Lung microvascular endothelial cell (primary cell): ENCODE measurements at places on chromosomes 2 and 18. TPM values are rescaled to one million over a fixed set of nuclear protein-coding genes. Genes with fewer than 3 reads are reported as not detected.
A peak's percentile ranks its signal among the peaks of the same experiment; 100 is the strongest.

Gene TFPI
- total RNA-seq = 814 and 1,922 TPM in 2 replicates

Gene C2orf74
- total RNA-seq = 8.1 and 12.3 TPM in 2 replicates

Gene MROH2A
- total RNA-seq = not detected in 2 replicates

Gene UGT1A9
- total RNA-seq = not detected in 2 replicates

Gene MOGAT1
- total RNA-seq = not detected in 2 replicates

Gene HOXD12
- total RNA-seq = not detected in 2 replicates

Gene GPR17
- not detected in 2 replicates for total RNA-seq

Gene PRKAG3
- not detected in 2 replicates for total RNA-seq

Gene GMPPA
- total RNA-seq = 21.1 and 22.2 TPM in 2 replicates

Gene CCDC68
- 0.65 and 0.99 TPM in 2 replicates for total RNA-seq

Gene FKBP1B
- 8.7 and 12.6 TPM in 2 replicates for total RNA-seq

Gene FAM124B
- 13.3 and 64.9 TPM in 2 replicates for total RNA-seq

GRCh38 chr2:149125031-149125725 is 86.7 kb downstream of the LYPD6B start:
- DNase-seq = no peak

DNA sequence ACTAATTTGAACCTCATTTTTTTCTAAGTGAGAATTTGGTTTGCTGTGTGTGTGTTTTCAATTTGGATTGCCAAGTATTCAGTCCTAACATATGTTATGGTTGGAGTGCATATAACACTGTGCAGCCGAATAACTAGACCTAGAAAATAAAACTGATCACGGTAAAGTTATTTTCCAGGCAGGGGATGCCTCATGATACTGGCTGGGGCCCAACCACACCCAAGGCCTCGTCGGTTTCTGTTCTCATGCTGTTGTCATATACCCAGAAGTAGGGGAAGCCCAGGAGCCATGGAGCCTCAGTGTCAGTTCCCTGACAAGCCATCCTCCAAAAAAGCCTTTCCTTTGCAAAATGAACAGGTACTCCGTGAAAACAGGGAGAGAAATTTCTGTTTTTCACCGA is 160.2 kb downstream of the GBX2 start:
- no peak for DNase-seq

DNA sequence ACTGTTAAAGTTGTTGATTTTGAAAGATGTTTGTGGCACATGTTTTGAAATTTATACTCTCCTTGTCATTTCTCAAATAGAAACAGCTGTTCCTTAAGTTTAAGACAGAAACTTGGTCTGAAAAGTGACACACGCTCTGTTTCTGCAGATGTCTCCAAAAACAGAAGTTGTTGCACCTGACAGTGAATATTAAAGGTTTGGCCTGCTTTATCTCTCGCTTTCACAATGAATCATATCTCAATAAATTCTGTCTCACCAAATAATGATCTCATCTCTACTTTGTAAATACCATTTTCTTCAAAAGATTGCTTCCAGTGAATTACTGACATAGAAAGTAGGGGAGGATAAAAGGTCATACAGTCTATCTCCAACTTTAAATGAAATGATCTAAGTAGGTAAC is 294.9 kb upstream of the SYT4 start:
- no peak for DNase-seq

- DNase-seq = no peak
Measured at GRCh38 chr18:37665346-37665745, 99.7 kb upstream of the CELF4 start.

DNA sequence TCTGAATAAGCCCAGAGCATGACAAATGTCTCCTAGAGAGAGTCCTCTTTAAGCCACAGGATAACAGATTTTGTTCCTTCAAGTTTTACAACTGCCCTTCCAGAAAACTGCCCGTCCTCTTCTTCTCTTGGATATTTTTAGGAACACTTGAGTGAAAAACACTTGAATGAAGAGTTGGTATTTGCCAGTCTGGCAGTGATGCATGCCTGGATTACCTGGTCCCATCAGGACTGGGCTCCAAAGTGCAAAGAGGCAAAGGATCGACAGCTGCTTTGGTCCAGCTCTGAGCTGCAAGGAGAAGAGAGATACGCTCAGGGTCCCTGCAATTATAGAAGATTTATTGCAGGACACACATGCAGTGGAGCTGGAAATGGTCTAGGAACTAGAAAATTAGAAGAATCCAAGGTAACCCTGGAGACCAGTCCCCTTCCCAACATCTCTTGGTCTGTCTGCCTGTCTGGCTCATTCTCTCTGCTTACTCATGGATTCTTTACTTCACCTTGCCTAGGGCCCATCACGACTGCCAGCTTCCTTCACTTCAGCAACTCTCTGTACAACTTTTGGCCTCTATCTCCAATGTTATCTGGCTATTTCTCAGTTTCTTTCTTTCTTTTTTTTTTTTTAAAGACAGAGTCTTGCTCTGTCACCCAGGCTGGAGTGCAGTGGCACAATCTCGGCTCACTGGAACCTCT is 112.1 kb upstream of the SIX2 start:
- DNase-seq = no peak

- DNase-seq = no peak
Measured at GRCh38 chr2:216001216-216002100, 11.9 kb downstream of the MREG start.

DNA sequence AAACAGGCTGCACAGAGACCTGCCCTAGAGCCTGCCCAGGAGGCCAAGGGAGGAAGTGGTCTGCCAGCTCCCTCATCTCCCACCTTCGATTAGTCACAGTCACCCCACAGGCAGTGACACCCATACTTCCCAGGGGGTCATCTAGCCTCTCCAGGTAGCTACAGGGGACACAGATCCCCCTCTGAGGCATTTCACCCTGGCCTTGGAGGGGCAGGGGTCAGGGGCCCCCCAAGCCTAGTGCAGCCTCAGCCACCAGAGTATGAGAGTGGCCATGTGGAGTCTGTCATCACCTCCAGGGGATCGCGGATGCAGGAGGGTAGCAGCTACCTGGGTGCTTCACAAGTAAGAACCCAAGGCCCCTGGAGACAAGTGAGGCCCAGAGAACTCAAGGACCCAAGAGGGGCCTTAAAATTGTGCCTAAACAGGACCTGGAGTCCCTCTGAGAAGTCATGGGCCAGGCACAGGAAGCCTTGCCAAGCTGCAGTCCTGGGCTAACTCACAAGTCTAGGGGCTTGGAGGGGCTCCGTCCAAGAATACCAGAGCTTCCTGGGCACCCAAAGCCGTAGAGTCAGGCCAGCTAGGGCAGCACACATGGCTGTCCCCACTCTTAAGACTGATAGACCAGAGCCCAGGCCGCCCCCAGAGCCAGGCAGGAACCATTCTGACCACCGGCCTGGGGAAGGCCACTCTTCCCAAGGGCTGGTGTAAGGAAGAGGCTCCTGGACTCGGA is 354.3 kb upstream of the ID2 start:
- DNase-seq = no peak

DNA sequence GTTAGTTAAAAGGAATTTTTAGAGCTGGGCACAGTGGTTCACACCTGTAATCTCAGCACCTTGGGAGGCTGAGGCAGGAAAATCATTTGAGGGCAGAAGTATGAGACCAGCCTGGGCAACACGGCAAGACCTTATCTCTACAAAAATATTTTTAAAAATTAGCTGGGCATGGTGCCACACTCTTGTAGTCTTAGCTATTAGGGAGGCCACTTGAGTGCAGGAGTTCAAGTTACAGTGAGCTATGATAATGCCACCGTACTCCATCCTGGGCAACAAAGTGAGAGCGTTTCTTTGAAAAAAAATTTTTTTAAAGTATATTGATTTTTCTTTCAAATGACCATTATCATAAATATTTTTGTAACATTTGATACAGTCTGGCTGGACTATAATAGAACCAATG is 93.6 kb upstream of the FAM117B start:
- DNase-seq = no peak

GRCh38 chr2:132439703-132440398 is 23.2 kb downstream of the GPR39 start:
- DNase-seq = peak; percentile 32

DNA sequence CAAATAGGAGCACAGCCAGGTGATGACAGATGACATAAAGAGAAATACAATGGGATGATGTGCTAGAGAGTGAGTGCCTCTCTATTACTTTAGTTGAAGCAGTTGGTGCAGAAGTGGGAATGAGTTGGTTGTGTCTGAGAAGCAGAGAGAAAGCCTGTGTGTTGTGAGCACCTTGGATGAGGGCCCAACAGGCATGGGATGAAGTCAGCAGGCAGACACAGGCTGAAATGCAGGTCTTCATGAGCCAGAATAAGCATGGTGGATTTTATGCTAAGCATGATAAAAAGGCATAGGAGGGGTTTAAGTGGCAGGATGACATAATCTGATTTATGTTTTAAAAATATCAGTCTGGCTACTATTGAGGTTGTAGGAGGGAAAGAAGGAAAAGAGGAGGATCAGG is 71.5 kb downstream of the KLHL14 start:
- no peak for DNase-seq

- DNase-seq = no peak
Measured at GRCh38 chr2:99949963-99950362, 192.4 kb downstream of the AFF3 start.

DNA sequence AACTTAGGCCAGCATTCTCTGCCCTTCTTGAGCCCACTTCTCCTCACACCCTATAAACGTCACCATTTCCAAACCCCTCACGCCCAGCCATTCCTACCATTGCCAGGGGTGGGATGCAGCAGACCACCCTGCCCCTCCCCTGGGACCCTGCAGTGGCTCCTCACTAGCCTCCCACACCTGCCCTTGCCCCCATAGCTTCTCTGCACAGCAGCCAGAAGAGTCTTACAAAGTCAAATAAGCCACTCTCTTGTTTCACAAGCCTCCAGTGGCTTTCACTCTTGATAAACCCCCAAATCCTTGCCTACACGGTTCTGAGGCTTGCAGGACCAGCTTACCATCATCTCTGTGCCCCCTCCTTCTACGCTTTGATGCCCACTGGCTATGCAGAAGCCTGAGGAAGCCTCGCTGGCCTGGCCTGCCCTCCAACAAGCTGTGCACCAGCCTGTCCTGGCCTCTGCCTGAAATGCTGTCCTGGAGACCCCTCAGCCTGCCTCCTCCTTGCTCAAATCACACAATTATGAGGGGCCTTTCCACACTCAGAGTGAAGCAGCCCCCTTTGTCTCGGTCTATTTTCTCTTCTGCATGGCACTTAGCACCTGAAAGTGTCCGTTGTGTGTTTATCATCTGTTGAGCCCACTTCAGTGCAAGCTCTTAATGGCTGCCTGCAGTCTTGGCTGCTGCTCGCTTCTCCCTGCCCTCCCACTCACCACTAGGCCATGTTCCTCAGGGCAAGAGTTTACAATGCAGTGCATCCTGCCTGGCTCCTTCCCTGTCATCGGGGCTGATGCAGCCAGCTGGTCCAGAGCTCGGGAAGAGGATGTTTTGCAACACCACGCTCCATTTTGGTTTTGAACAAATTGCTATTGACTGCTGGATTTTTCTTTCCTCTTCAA is 82.6 kb upstream of the RGPD5 start:
- peak; percentile 57 for DNase-seq

GRCh38 chr2:21633466-21633865 is 509.7 kb downstream of the TDRD15 start:
- no peak for DNase-seq

DNA sequence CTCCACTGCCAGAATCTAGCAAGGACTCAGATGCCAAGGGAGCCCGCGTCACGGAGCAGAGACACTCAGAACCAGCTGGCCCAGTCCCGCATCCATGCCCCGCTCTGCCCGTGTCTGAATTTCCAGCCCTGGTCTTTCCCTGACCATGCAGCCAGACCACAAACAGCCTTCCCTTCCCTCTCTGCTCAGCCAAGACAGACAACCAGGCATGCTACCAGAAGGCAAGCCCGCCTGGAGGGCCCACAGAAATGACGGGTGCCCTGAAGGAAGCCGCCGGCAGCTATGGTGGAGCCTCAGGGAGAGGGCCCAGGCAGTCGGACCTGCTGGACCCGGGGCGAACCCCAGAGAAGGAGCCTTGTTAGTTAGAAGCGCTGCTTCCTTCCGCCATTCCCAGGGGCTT is 45.1 kb upstream of the MAL start:
- no peak for DNase-seq

- no peak for DNase-seq
Measured at GRCh38 chr2:37412231-37412630, 67.8 kb downstream of the QPCT start.

GRCh38 chr2:167940734-167941507 is 306.5 kb downstream of the STK39 start:
- DNase-seq = no peak

- peak; percentile 82 for DNase-seq
Measured at GRCh38 chr2:39513641-39514094, 76.6 kb upstream of the MAP4K3 start.

DNA sequence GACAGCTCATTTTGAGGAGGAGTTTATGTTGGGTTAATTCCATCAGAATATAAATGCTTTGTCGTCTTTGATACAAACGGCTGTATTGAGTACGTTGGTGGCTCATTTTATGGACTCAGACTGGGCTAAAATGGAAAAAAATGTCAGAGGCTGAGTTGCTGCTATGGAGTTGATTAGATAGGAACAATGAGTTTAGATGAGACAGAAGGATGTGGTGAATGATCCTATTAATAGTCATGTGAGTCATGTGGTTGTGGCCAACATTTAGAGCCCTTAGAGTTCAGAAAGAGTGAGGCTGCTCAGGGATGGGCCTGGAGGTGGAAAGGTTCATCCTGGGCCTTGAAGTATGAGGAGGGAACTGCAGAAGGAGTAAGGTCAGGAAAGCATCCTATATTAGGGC is 434.2 kb downstream of the MEIS1 start:
- no peak for DNase-seq

DNA sequence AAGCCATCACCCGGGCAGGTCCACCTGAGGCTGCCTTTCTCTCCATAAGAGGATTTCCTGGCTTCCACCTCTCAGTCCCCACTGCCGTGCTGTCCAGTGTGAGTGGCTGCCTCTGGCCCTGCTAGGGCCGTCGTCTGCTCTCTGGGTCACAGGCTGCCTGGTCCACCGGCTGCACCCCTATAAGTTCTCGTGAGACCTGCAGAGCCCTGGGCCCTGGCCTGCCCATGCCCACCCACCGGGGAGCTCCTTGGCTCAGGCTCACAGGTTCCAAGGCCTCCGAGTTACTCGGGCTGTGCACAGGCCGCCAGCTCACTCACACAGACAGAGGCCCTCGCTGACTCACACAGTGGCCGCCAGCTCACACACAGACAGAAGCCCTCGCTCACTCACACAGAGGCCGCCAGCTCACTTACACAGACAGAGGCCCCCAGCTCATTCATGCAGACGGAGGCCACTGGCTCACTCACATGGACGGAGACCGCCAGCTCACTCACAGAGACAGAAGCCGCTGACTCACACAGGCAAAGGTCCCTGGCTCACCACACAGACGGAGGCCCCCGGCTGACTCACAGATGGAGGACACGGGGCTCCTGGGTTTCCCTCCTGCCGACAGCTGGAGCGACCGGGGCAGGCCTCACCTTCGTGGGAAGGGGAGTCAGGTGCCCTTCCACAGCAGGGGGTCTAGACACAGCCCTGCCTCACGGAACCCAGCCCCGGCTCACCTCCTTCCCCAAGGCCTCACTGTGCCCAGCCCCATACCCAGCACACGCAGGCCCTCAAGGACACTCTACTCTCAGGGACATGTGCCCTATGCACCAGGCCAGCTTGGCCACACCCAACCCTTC is 334.1 kb upstream of the MYT1L start:
- DNase-seq = no peak
